ENCODE measurements at places on chromosomes 4 and X.

DNA sequence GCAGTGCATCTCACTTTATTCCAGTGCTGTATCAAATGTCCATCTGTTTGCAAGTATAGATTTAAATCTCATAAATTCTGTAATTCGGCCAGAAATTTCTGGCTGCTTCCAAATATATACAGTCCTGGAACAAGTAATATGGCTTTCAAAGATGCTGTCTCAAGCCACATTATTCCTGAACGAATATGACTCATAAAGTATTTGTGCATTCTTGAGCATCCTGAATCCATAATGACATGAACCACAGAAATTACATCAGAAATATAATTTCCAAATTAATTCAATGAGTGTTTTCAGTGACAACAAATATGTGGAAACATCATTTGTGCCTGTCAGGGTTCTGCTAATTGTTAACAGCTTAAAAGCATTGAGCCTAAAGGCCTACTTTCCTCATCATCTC, 140.9 kb upstream of the HPGD start:
- no peak for DNase-seq

- peak; percentile 46 for DNase-seq
Observed at GRCh38 chrX:135382260-135382659, 39.5 kb upstream of the SMIM10L2A start.

GRCh38 chr4:66014146-66014765, 344.0 kb upstream of the EPHA5 start:
- DNase-seq: no peak

- peak; percentile 18 for DNase-seq
Observed at GRCh38 chrX:13747836-13748235, 13.3 kb downstream of the OFD1 start.

GRCh38 chr4:3500111-3500510, 32.1 kb downstream of the LRPAP1 start:
- no peak for DNase-seq
